Omental fat pad (tissue), 4 donors: ENCODE measurements at places on chromosomes 7 and 10. TPM values are rescaled to one million over a fixed set of nuclear protein-coding genes. Genes with fewer than 3 reads are reported as not detected.

DNA sequence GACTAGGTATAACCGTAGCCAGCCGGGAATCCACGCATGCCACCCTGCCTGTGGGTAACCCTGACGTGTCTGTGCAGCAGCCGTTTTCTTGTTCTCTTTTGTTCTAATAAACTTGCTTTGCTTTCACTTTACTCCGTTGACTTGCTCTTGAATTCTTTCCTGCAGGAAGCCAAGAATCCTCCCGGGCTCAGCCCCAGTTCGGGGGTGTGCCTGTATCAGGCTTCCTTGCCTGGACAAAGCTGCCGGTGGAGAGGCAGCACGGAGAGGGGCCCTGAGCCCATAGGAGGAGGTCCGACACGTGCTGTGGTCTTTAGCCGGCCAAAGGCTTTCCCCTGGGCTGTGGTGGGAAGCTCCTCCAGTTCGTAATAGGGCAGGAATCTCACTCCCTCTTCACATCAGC lies 256.5 kb upstream of the PPP2R2D start:
- DNase-seq, result no peak

- DNase-seq, result no peak
These were observed 283.5 kb downstream of the ABCA13 start for GRCh38 chr7:48454750-48455192.

ZCWPW1 gene
- 4.2 TPM for total RNA-seq

- DNase-seq, result no peak
These were observed 52.7 kb upstream of the FOXK1 start for GRCh38 chr7:4629287-4629895.

ZNF804B gene
- not detected for total RNA-seq

AKR1D1 gene
- total RNA-seq, result not detected

WDFY4 gene
- 21.4 TPM for total RNA-seq

- no peak for DNase-seq
These were observed 111.6 kb upstream of the PTPRZ1 start for GRCh38 chr7:121761399-121761798.

GRCh38 chr10:102633287-102633686 lies 11.0 kb upstream of the TRIM8 start:
- DNase-seq, result no peak

GRCh38 chr7:87159538-87159937 lies 7.3 kb downstream of the DMTF1 start:
- DNase-seq, result no peak

GRCh38 chr7:63042730-63043511 lies 955.7 kb upstream of the ZNF722 start:
- no peak for DNase-seq

PNLIP gene
- total RNA-seq, result not detected

DNA sequence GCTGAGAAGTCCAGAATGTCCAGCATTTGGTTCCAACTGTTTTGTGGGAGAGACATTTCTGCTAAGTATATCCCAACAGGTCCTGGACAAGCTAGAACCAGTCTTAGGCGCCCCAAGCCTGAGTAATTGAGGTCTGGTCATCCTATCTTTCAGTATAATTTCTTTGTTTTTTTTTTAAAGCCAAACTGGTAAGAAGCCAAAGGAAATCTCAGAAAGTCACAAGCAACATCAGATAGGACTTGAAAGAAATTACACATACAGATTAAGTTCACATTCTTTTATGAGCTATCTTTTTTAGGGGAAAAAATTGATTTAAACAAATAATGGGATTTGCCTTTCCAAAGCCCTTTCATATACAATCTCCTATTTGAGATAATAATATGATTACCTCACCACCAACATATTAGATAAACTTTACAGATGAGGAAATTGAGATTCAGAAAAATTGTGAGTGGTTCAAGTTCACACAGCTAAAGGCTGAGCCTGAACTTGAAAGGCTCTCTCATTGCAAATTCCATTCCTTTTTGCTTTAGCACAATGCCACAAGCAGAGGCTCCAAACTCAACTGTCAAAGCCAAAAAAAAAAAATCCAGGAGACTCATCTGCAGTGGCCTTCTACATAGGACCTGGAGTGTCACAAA lies 15.0 kb downstream of the PDLIM1 start:
- DNase-seq, result no peak

DNA sequence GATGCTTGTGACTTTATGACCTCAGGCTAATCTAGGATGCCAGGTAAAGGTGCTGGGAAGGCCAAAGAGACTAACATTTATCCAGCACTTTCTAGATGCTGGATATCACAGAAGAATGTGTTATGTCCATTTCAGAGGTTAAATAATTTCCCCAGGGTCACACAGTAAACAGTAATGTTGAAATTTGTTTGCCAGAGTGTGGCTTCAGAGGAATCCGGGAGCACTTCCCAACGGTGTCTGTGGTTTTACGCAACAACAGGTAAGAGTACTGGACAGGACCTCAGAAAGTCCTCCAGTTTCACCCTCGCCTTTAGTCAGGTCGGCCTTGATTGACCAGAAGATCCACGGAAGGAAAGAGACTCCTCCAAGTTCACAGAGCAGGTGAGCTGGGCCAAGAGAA lies 1.7 kb downstream of the SHTN1 start:
- DNase-seq, result no peak

DNA sequence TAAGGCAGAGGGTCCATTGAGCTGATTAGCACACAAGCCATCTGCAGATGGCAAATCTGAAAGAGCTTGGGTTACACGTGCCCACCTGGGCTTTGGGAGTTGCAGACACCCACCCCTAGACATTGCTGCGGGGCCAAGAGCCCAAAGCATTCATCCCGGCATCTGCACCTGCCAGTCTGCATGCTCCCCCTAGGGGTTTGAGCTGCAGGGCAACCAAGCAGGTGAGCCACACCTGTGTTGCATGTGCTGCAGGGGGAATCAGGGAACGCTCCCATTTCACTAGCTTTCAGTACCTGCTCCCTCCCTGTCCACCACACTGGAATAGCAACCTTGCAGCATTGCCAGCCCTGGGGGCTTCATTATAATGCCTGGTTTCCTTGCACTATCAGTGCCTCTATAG lies 21.1 kb downstream of the C7orf33 start:
- no peak for DNase-seq

GRCh38 chr10:71772832-71773220 lies 494 bp downstream of the VSIR start:
- DNase-seq, result no peak

- no peak for DNase-seq
These were observed 5.7 kb upstream of the AP5Z1 start for GRCh38 chr7:4769761-4770160.

GRCh38 chr10:70579234-70580002 lies 23.1 kb downstream of the PRF1 start:
- no peak for DNase-seq
